ENCODE measurements at places on chromosomes 1 and 21.

GRCh38 chr1:113872219-113872935, 865 bp upstream of the PTPN22 start:
- DNase-seq, result no peak

GRCh38 chr21:34825948-34826548, 157.3 kb downstream of the CLIC6 start:
- DNase-seq, result no peak

GRCh38 chr1:26109229-26110164, 2.1 kb upstream of the PDIK1L start:
- DNase-seq, result no peak

- DNase-seq, result peak; percentile 55
Observed at GRCh38 chr1:177848577-177848976, 121.3 kb downstream of the SEC16B start.

DNA sequence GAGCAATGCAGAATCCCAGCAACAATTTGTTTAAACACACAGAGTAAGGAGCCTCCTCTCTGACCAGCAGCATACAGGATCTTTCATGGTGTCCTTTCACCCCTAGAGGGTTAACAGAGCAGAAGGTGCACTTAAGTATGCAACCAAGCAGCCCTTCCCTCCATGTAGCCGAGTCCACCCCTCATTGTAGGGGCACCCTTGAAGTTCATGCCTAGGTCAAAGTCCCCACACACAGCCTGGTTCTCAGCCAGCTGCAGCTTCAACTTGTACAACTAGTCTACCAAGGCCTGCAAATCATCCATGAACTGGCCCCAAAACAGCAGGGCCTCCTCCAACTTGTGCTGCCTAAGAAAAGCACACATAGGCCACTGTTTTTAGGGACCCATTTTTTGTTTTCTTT, 7.0 kb upstream of the BMP8B start:
- no peak for DNase-seq

All from PC-3 (cell line).